Testis (tissue), 5 donors: ENCODE measurements at places on chromosomes 1 and 21. TPM values are rescaled to one million over a fixed set of nuclear protein-coding genes. Genes with fewer than 3 reads are reported as not detected.

DNA sequence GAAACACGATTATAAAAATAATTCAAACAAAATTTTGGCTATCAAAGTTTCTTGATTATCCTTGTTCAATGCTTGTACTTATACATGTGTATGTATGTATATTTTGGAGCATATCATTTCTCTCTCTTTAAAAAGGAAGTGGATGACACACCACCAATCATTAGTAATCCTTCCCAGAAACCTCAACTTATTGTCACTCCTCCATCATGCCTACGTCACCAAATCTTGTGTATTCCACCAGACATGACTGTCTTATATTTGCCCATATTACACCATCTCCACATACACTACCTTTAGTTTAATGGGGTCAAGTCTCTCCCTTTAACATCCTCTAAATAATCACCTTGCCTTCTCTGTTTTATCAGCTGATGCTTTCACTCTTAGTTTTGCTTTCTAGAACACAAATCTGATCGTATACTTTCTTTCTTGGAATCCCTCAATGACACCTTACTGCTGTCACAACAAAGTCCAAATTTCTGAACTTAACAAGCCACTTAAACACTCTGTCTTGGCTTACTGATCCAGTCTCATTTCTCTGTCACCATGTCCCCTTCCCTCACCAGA is 124.0 kb downstream of the BRINP3 start:
- no peak for DNase-seq

PDE4B gene
- 16.1 TPM for total RNA-seq

GRCh38 chr1:25623731-25624130 is 7.1 kb downstream of the MAN1C1 start:
- no peak for DNase-seq

GRCh38 chr1:159798893-159799292 is 3.3 kb upstream of the FCRL6 start:
- DNase-seq = peak; percentile 75

DNA sequence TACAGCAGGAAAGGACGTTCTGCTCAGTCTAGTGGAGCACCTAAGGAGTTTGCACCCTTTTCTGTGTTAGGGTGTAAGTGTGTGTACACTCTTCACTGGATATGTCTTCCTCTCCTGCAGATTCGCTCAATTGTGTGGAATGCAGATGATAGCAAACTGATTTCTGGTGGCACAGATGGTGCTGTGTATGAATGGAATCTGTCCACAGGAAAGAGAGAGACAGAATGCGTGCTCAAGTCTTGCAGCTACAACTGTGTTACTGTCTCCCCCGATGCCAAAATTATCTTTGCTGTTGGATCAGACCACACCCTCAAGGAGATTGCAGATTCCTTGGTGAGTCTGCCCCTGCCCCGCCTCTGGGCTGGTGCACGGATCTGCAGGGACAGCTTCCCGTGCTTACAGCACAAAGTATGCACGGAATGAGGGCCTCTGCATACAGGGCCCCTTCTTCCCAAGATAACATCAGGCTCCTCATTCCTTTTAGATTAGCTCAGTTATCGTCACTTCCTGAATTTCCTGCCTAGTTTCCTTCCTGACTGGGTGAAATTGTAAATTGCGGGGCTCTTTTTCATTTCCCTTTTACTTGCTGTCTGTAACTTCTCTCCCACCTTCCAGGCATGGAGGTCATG is 34.6 kb downstream of the CFAP57 start:
- no peak for DNase-seq

USH2A gene
- 2.5 TPM for total RNA-seq

DNA sequence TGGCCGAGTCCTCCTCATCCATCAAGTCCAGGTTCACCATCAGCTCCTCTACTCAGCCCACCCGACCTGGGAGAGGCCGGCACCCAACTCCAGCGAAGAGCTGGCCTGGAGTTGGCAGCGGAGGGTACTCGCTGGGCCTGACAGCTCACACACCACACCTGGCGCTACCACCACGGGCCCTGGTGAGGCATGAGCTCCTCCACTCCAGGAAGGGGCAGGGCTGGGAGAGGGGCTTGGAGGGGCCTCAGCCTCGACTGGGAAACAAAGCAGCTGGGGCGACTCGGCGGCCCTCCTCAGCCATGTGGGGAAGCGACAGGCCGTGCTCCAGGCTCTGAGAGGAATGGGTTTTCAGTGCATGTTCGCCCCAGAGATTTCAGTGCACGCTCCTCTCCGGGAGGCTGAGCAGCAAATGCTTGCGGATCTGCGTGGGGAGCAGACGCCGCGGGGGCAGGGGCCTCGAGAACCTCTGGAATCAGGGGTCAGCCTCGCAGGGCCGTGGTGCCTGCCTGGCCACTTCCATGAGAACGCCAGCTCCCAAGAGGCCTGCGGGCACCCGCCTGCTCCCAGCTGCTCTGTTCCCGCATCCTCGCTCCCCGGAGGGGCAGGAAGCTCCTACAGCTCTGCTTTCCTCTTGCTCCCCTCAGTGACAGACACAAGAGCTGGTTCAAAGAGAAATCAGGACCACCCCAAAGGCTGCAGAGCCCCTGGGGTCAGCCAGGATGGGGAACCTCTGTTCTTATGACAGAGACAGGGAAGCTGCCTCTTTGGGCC is 18.9 kb upstream of the GPR153 start:
- no peak for DNase-seq

DNA sequence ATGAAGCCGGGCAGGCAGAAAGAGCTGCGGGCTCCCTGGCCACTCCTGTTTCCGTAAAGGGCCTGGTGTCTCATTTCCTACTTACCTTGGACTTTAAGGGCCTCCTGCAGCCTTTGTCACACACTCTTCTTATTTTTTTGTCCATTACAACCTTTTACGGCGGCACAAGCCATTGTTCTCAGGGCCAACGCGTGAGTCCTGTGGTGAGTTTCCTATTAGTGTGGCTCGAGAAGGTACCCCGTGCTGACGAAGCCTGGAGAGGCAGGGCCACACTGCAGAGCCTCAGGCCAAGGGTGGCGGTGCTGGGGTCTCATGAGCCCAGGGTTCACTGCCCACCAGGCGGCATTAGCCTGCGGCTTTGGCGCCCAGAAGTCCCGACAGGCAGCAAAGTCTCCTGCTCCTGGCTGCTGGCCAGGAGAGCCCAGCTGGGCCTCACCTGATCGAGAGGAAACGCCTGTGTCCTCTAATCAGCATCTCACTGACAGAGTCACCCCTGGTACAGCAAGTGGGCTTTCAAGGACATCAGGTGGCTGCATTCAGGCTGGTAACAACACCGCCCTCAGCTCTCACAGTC is 62.0 kb downstream of the SIK1 start:
- DNase-seq = no peak

GRCh38 chr1:164733070-164733469 is 174.1 kb downstream of the PBX1 start:
- DNase-seq = no peak

CFAP107 gene
- 8.1 TPM for total RNA-seq

DNA sequence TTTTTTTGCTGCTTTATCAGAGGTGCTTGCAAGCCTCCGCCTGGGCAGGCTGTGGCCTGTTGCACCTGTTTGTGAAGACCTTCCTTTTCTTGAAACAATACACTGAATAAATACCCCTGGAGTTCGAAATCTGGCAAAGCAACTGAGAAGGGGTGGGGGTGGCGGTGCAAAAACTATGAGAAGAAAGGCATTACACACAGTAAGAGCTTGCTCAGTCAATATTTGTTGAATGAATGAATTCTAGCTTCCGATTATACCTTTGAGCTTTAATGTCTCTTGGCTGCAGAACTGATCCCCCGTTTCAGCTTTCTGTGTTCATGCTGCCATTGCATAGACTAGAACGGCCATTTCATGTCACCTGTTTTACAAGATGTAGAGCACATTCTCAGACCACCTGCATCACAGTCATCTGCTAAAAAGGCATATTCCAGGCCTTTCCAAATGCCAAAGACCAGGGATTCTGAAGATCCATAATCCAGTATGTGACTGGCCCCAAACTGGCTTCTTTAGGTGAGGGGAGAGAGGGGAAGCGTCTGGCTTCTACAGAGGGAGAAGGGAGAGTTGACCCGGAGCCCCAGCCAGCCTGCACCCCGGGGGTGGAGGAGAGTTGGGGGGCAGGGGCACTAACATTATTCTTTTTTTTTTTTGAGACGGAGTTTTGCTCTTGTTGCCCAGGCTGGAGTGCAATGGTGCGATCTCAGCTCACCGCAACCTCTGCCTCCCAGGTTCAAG is 111.5 kb downstream of the ETS2 start:
- DNase-seq = no peak

DNA sequence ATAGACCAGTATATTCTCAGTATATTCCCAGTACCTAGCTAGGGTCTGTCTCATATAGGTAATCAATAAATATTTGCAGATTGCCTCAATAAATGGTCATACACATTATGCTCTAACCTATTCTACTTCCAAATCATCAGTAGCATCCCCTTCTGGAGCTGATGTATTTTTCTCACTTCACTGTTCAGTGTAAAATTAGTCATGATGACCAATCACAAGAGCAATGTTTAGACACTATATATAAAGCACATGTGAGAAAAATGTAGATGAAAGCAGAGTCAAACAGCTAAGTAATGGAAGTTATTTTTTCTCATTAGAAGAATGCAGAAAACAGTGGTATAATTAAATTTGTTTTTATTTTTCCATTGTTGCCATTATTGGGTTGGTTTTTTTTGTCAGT is 34.7 kb downstream of the EPRS1 start:
- no peak for DNase-seq

- no peak for DNase-seq
These were observed 154.3 kb downstream of the COQ8A start for GRCh38 chr1:227094249-227094966.

DNA sequence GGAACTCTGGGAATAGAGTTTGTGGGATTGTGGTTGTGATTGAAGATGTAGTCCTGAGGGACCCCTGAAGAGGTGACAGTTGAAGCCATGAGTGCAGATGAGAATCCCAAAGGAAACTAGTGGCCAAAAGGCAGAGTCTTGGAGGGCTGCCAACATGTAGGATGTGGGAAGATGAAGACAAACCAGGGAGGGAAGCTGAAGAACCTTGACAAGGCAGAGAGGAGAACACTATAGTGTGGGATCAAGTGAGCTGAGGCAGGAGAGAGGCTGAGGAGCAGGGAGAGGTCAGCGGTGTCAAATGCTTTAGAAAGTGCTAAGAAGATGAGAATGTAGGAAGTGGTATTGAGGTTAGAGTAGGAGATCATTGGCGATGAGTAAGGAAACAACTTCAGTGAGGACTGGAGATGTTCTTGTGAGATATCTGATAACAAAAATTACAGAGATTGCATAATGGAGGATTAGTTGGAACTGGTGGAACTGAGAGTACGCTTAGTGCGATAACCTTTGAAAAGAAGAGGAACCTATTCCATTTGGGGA is 88.5 kb upstream of the VCAM1 start:
- DNase-seq = no peak

TCHHL1 gene
- total RNA-seq = 0.12 TPM

PDZK1IP1 gene
- 1.5 TPM for total RNA-seq

FMO3 gene
- 2.4 TPM for total RNA-seq

DNA sequence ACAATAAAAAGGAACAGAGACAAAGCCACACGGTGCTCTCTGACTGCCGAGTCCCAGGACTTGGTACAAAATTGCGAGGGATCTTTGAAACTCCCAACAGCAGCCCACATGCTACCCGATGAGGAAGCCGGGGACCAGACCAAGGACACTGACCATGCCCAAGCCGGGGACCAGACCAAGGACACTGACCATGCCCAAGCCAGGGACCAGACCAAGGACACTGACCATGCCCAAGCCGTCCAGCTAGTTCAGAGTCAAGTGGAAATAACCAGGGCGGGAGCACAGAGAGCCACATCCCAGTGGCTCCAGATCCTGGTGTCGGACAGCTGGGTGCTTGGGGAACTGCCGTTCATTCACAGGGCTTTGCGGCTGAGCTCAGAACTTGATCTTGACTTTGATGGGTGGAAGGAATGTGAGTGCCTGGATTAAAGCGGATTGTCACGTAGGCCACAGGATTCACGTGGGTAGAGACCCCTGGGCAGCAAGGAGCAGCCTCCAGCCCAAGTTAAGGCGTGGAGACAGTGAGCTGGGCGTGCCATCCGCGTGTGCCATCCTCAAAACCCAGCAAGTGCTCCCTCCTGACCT is 16.5 kb upstream of the TRAPPC10 start:
- DNase-seq = no peak

DNA sequence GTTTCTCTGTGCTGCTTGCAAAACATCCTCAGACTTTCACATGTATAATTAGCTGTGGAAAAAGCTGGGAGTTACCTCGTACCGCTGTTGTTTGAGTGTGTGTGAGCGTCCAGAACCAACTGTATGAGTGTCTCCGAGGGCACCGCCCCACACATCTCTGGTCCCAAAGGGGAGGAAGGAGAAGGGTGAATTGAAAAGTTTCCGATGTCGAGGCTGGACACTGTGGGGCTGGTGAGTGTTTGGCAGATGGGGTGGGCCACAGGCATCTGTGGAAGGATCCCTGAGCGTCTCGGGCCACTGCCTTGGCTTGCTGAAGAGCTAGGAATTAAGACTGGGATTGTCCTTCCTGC is 1.2 kb downstream of the ATP2B4 start:
- DNase-seq = peak; percentile 57

DNA sequence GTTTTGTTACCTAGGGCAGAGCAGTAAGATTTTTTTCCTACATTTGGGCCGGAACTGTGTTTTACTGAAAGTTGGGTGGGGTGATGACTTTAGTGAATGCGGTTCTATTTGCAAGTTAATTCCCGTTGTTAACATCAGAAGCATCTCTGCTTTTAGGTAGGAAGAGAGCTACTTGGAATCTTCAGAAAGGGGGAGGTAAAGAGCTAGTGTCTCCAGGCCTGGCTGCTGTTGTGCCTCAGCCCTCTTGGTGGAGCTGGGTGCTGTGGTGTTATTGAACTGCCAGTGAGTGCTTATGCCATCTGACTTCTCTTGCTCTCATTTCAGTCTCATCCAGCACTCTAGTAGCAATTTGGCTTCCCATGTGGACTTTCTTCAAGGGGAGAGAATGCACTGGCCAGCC is 3.4 kb downstream of the KDM4A start:
- peak; percentile 53 for DNase-seq

- no peak for DNase-seq
These were observed 278.9 kb downstream of the TGFB2 start for GRCh38 chr1:218624052-218624451.

DNA sequence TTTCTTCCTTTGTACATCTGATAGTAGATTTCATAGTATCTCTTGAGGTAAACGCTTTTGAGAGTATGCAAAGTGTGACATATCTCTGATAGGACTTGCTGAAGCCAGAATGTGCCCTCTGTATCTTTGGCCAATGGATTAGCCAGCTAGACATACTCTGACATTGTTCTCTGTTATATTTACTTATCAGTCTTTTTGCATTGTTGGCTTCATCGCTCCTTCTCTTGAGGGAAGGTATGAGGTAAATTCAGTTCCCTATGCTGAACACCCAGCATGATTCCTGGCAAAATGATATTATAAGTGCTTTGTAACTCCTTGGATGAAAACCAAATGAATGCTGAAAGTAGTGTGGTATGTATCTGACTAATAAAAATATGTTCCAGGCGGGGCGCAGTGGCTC is 163.2 kb upstream of the CACYBP start:
- DNase-seq = no peak

GRCh38 chr1:202193614-202194327 is at the start of gene LGR6:
Gene LGR6, plus strand, starts transcription at chr1:202193799. Its CDS starts 191 bp downstream, at chr1:202193990.
- DNase-seq = no peak

GRCh38 chr1:35186239-35186638 is 6.7 kb downstream of the SFPQ start:
- no peak for DNase-seq
